ENCODE measurements at places on chromosomes 3 and 15.

DNA sequence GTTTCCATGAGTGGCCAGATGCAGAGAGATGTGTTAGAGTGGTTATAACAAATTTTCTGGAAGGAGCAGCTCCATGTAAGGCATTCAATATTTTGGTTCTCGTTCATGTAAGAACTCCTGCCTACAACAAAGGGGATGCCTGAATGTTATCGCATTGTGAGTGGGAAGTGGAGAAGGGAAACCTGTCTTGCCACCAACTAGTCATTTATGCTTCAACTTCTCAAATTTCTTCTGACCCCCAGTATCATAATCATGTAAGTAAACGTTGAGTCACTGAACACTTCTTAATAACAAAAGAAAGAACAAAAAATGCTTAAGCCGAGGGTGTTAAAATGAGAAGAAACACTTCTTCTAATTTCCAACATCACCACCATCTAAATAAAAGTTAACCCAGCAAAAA lies 62.0 kb upstream of the MRPL3 start:
- no peak for DNase-seq

- DNase-seq, result no peak
Observed at GRCh38 chr3:180563406-180563805, 38.6 kb upstream of the TTC14 start.

DNA sequence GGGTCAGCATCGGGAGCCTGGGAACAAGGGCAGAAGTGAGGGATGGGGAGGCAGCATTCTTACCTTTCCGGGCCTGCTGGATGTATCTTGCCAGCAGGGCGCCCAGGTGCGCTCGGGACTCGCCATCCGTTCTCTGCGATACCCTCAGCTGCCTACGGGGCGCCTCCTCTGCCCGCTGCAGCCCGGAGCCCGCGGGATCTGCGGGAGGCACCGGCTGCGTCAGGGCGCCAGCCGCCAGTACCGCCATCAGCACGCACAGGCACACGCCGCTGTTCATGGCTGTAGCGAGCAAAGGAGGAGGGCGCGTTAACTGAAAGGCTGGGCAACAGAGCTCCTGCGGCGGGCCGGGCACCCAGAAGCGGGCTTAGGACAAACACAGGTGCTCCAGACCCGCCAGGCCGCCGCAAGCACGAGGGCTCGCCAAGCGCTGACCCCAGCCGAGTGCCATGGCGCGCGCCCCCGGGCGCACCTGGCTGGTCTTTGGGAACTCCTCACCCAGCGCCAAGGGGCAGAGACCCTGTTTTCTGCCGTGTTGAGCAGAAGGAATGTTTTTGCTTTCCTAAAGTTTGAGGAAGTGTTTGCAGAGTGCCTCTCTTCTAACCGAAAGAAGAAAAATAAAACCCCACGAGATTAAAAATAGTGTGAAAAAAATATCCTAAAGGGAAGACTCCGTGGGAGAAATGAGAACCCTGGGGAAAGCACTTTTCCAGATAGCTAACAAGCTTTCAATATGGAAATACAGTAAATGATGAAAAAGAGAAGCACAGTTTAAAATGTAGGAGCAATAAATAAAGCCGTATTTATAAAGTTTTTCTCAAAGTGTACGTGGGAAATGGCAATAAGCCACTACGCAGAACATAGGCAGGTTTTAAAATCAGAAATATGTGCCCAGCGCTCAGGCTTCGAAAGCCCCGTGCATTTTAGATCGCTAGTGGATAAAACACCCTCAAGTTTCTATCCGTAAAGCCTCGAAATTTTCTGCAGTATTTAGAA lies 2.3 kb downstream of the CCK start:
- DNase-seq, result no peak

DNA sequence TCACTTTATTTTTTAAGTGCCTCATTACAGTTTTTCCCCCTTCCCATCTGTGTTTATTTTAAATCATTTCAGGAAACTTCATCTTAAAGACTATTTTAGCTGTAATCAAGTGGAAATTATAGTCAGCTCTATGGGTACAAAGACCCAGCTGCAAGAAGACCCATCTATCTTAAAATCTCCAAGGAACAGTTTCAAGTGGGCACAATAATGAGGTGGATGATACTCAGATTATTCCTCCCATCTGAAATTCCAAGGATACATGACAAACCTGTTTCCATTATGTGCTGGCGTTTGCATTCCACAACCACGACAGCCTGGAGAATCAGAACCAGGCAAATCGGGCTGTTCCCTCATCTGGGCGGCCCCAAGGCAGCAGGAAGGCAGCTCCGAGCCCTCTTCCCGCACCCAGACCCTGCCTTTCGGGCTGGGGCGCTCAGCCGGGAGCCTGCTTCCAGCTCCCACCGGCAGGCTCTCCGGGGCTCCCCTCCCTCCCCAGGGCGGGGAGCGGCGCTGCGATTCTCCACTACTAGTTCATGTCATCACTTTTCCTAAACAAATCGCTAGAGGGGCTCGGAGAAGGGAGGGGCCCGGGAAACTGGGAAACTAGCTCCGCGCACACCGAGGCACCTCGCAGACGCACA lies at the start of gene MGLL:
MGLL (minus strand) TSS at position 475 of the 641 bp plus-strand sequence; CDS start at position 278, 197 bp downstream.
- DNase-seq, result no peak

GRCh38 chr3:71681224-71681668 lies 44.0 kb downstream of the EIF4E3 start:
- DNase-seq, result no peak

- no peak for DNase-seq
Observed at GRCh38 chr15:27094235-27094634, 123.3 kb downstream of the GABRG3 start.
